ENCODE measurements at places on chromosomes 2 and 18. TPM values are rescaled to one million over a fixed set of nuclear protein-coding genes. Genes with fewer than 3 reads are reported as not detected.

DNA sequence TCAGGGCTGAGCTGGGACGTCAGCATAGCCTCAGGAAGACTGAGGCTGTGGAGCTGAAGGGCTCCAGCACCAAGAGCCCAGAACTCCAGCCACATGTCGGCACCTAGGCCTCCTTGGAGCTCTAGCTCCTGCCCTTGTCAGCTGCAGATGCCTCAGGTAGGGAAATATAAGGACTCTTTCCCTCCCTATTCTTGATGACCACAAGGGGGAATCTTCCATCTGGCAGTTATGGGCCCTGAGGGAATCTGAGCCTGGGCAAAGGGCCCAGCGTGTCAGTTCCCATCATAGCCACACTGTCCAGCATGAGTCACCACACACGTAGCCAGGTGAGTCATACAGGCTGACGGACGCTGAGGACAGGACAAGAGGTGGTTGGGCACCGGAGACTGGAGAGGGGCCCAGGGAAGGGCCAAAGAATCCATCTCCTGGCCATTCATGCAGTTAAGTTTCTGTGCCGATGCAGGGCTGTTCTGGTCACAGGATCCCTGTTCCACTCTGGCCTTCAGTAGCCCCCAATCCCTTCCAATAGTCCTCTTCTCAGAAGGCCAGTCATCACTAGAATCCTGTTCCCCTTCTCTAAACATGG, 1.8 kb downstream of the MPV17 start:
- no peak overlapping the region for H3K4me3 ChIP-seq
- H3K4me1 ChIP-seq: peaks cover 18% of the 10 kb centered on the region
- H3K27ac ChIP-seq: no peak overlapping the region
- no peaks in the 10 kb centered on the region for H3K27me3 ChIP-seq

GRCh38 chr2:95012881-95013550, 12.5 kb upstream of the MAL start:
- peaks cover 31% of the 10 kb centered on the region for H3K4me1 ChIP-seq
- no peak overlapping the region for H3K27ac ChIP-seq
- no peak overlapping the region for H3K4me3 ChIP-seq
- DNase-seq: no peak

DNA sequence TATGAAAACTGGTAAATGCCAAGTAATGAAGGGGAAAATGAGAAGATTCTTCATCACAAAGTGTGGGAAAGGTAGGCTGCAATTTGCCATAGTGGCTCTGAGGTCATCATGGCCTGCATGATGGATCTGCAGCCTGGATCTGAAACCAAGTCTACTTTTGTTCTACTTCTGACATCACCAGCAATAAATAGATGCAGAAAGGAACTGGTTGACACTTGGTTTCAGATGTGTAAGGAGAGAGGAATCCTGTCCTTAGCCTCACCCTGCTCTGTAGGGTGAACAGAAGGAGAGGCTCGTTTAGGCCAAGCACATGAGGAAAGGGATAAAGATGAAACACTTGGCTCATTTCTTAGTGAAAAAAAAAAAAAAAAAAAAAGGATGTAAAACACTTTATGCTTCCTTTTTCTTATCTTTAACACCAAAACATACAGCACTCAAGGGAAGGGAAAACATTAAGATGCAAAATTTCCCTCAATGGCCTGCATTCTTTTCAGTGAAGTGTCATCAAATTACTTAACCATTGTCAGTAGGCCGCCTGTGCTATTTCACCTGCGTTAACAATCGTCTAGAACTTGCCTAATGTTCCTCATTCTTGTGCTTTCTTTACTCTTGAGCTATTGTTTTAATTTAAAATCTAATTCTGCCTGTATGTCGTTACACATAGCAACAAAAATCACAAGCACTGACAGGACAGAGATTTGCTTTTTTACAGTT, 3.9 kb downstream of the NEB start:
- H3K27me3 ChIP-seq: no peaks in the 10 kb centered on the region
- peak overlapping the region; percentile 74 for H3K27ac ChIP-seq
- H3K4me1 ChIP-seq: peaks cover 8% of the 10 kb centered on the region
- H3K36me3 ChIP-seq: peaks cover 21% of the 10 kb centered on the region

DNA sequence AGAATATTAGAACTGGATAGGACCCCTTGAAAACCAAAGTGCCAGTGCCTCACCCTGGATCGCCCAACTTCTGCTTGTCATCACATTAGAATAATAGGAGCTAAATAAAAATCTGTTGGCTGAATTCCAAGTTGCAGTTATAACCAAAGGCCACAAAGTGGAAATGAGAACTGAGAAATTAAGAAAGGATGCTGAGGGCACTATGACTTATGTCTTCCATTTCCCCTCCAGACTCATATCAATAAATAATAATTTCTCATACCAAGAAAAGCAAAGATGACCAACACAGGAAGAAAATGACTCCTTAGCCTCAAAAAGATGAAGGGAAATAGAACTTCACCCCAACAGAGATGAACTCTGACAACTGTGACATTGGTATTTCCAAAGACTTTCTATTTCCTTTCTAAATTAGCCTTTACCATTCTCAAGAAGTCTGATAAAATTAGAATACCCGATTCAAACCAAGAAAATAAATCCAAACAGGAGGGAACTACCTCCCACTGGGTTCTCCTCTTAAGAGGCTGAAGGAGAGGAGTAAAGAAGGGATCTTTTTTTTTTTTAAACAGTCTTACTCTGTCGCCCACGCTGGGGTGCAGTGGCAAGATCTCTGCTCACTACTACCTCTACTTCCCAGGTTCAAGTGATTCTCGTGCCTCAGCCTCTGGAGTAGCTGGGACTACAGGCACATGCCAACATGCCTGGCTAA, 46.5 kb upstream of the EPG5 start:
- no peak for DNase-seq
- H3K36me3 ChIP-seq: no peaks in the 10 kb centered on the region
- no peak overlapping the region for H3K27ac ChIP-seq
- no peak overlapping the region for H3K4me3 ChIP-seq
- H3K27me3 ChIP-seq: no peaks in the 10 kb centered on the region

DNA sequence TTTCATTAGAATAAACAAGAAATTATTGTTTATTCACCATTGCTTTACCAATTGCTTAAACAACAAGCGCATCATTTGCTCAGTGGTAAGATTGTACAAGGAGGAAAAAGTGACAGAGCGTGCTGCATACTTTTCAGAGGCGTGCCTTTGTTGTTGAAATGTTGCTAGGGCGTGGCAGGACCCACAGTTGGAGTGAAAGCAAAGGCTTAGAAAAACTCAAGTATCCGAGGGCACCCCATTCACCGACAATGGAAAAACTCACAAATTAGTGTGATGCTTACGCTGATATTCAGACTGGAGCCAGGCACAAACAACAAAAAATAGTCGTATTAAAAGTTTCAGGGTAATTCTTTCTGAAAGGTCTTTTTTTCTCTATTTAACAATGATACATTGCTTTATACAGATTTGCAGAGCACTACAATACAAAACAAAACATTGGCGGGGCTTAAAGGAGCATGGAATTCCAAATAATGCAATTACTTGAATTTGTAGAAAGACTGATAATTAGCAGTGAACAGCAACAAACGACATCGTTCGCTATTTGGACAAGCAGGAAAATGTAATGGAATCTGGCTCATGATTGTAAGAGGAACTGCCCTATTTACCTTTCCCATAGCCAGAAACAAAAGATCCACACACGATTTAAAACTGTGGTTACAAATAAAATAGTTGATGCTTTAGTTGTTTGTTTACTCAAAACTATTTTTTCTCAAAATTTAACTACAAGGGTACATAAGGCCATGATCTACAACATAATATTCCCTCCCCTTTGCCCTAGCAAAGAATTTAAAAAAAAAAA, 37.8 kb upstream of the RTTN start:
- H3K36me3 ChIP-seq: no peaks in the 10 kb centered on the region
- peak; percentile 15 for DNase-seq
- H3K4me3 ChIP-seq: no peak overlapping the region
- no peaks in the 10 kb centered on the region for H3K4me1 ChIP-seq
- no peaks in the 10 kb centered on the region for H3K27me3 ChIP-seq

GRCh38 chr2:20434588-20435294, 12.1 kb upstream of the RHOB start:
- no peak overlapping the region for H3K27ac ChIP-seq
- no peaks in the 10 kb centered on the region for H3K27me3 ChIP-seq
- no peak for DNase-seq
- H3K4me1 ChIP-seq: peaks cover 5% of the 10 kb centered on the region
- H3K4me3 ChIP-seq: no peak overlapping the region
- no peaks in the 10 kb centered on the region for H3K36me3 ChIP-seq

GRCh38 chr2:215772003-215772402, 241.3 kb downstream of the MREG start:
- H3K36me3 ChIP-seq: no peaks in the 10 kb centered on the region
- peaks cover 2% of the 10 kb centered on the region for H3K4me1 ChIP-seq
- H3K4me3 ChIP-seq: no peak overlapping the region
- H3K27ac ChIP-seq: no peak overlapping the region

- no peaks in the 10 kb centered on the region for H3K27me3 ChIP-seq
- peaks cover 28% of the 10 kb centered on the region for H3K4me1 ChIP-seq
- H3K4me3 ChIP-seq: no peak overlapping the region
- DNase-seq: peak; percentile 93
- no peak overlapping the region for H3K27ac ChIP-seq
Observed at GRCh38 chr2:134078354-134078753, 175.5 kb upstream of the MGAT5 start.

DNA sequence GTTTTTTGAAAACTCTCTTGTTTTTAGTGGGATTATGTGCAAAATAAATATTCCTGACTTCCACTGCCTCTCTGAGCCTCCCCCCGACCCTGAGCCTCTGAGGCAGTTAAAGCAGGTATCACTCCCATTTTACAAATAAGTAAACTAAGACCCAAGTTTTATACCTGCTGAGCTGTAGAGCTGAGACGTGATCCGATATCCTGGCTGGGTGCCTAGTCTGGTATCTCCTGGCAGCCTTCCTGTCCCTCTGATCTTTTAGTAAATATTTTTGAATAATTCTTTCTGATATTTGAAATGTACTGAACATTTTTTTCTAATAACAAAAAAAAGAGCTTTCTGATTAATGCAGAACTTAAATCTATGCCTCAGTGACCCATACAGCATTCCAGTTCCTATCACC, 108.3 kb upstream of the NOSTRIN start:
- H3K4me3 ChIP-seq: no peak overlapping the region
- no peaks in the 10 kb centered on the region for H3K27me3 ChIP-seq
- H3K4me1 ChIP-seq: peaks cover 3% of the 10 kb centered on the region
- DNase-seq: no peak
- H3K27ac ChIP-seq: no peak overlapping the region
- peaks cover 16% of the 10 kb centered on the region for H3K36me3 ChIP-seq

DNA sequence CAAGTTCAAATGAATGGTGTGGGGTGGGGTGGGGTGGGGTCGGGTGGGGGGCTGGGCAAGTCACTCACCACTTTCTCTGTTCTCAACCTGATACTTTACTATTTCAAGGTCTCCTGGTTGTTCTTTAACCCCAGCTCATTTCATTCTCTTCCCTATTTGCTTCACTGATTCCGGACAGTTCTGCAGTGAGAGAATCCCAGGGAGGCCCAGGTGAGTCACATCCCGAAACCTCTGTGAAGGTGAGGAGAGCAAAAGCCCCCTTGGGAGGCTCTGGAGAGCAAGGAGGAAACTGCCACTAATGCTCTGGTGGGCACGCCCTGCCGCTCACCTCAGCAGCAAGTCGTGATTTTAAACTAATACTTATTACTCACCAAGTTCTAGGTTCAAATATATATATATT, 8.9 kb downstream of the EDAR start:
- H3K36me3 ChIP-seq: no peaks in the 10 kb centered on the region
- H3K4me3 ChIP-seq: no peak overlapping the region
- peaks cover 2% of the 10 kb centered on the region for H3K4me1 ChIP-seq
- peaks cover 20% of the 10 kb centered on the region for H3K27me3 ChIP-seq

- no peaks in the 10 kb centered on the region for H3K4me1 ChIP-seq
- H3K36me3 ChIP-seq: no peaks in the 10 kb centered on the region
- no peak overlapping the region for H3K4me3 ChIP-seq
- no peak overlapping the region for H3K27ac ChIP-seq
- H3K27me3 ChIP-seq: no peaks in the 10 kb centered on the region
Observed at GRCh38 chr2:227862741-227863588, 8.5 kb upstream of the DAW1 start.

- no peaks in the 10 kb centered on the region for H3K36me3 ChIP-seq
- peaks cover 6% of the 10 kb centered on the region for H3K4me1 ChIP-seq
- no peak overlapping the region for H3K4me3 ChIP-seq
- peak overlapping the region; percentile 47 for H3K27ac ChIP-seq
- no peaks in the 10 kb centered on the region for H3K27me3 ChIP-seq
- peak; percentile 81 for DNase-seq
Observed at GRCh38 chr2:151159109-151159662, 102.5 kb downstream of the RBM43 start.

DNA sequence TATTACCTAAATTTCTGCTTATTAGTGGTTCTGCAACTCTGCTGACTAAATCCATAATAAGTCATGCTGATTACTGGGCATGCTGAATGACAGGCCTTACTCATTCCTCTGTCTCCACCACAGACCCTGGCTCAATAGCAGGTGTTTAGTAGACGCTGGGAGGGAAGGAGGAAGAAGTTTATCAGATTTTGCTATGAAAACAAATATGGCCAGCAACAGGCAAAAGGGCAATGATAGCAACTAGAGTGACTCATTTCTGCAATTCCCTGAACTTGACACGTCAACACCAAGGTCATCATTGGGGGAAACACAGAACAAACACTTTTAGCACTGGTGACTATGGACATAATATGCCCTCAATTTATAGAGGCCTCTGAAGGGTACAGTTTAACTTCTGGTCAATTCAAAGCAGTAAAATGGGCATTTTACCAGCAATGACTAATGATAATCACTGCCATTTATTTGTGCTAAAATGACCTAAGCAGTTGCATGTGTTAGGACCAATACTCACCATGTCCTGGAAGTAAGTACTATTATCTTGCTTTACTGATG, 35.2 kb downstream of the TMEM163 start:
- H3K4me3 ChIP-seq: no peak overlapping the region
- H3K4me1 ChIP-seq: no peaks in the 10 kb centered on the region
- no peak for DNase-seq
- H3K36me3 ChIP-seq: no peaks in the 10 kb centered on the region
- no peak overlapping the region for H3K27ac ChIP-seq

GRCh38 chr2:144583741-144584453, 64.0 kb upstream of the ZEB2 start:
- H3K27ac ChIP-seq: no peak overlapping the region
- no peak overlapping the region for H3K4me3 ChIP-seq
- peaks cover 13% of the 10 kb centered on the region for H3K4me1 ChIP-seq
- H3K36me3 ChIP-seq: no peaks in the 10 kb centered on the region

PHOSPHO2 gene
- total RNA-seq: 3.7 TPM

TMEM247 gene
- not detected for total RNA-seq

METTL8 gene
- total RNA-seq: 16.7 TPM

EVX2 gene
- 0.18 TPM for total RNA-seq

CXCR4 gene
- total RNA-seq: 23.1 TPM

LOXHD1 gene
- 1.3 TPM for total RNA-seq

CRYGD gene
- total RNA-seq: not detected

LYG1 gene
- 1.9 TPM for total RNA-seq

RNMT gene
- total RNA-seq: 31.4 TPM

TIA1 gene
- total RNA-seq: 158 TPM

ANO7 gene
- 0.35 TPM for total RNA-seq

CELF4 gene
- 0.18 TPM for total RNA-seq

Measured in muscle of leg (tissue), 16 donors.